ENCODE measurements at places on chromosomes 1 and 21.

DNA sequence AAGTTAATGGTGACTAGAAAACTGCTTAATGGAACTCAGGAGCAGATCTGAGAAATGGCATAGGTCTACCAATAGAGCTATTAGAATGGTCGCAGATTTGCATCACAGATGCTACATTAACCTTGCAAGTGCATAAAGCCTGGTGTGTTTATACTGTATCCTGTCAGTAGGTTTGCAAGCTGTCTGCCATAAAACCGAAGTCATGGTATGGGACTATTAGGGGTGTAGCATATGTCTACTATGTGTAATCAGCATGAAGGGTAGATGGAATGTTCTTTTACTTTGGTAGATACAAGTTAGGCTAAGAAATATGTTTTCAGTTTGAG, 574.2 kb upstream of the ADGRL2 start:
- no peak for DNase-seq

DNA sequence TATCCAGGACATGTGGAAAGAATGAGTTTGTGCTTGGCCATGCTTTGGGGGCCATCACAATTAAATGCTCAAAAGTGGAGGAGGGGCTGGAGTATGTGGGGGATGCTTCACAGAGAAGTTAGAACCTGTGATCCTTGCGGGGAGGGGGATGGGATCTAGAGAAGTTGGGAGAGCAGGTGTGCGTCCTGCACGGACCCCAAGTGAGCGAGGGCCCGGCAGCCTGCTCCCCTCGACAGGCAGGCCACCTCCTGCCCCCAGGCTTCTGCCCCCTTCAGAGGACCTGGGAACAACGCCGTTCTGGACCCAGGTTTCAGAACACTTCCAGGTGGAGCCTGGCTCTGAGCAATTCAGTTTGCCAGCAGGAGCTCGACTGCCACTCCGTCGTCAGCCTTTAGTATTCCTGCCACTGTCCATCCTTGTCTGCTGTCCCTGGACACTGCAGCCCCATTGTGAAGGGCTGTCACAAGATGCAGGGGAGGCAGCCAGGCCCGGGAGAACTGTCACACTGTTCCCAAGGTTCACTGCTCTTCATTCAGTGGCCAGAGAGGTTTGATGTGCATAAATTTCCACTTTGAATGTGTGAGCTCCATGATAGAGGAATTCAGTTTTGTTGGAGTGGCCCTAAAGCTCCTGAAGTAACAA, 112.2 kb downstream of the DHRS3 start:
- no peak for DNase-seq

GRCh38 chr1:235919833-235920441, 53.2 kb upstream of the LYST start:
- DNase-seq: no peak

GRCh38 chr1:178048426-178048825, 45.5 kb upstream of the RASAL2 start:
- no peak for DNase-seq

DNA sequence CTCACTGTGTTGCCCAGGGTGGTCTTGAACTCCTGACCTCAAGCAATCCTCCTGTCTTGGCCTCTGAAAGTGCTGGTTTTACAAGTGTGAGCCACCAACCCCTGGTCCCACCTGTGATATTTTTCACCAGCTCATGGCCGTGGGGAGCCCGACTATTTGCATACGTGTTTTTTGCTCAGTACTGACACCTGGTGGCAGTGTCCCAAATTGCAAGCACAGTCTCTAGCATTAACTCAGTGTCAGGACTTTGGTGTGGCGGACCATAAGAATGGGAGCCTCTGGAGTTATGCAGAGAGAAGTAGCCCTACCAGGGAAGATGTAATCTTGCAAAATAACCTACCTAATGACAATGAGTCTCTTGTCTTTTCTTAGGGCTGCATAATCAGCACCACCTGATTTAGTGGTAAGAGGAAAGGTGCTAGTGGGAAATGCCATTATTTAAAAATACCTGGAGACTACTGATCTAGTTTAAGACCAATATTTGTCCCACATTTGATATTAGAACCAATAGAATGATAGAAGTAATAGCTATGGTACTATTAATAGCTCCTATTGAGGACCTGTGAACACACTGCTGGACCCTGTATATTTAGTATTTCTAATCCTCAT, 305.4 kb downstream of the DISC1 start:
- no peak for DNase-seq

DNA sequence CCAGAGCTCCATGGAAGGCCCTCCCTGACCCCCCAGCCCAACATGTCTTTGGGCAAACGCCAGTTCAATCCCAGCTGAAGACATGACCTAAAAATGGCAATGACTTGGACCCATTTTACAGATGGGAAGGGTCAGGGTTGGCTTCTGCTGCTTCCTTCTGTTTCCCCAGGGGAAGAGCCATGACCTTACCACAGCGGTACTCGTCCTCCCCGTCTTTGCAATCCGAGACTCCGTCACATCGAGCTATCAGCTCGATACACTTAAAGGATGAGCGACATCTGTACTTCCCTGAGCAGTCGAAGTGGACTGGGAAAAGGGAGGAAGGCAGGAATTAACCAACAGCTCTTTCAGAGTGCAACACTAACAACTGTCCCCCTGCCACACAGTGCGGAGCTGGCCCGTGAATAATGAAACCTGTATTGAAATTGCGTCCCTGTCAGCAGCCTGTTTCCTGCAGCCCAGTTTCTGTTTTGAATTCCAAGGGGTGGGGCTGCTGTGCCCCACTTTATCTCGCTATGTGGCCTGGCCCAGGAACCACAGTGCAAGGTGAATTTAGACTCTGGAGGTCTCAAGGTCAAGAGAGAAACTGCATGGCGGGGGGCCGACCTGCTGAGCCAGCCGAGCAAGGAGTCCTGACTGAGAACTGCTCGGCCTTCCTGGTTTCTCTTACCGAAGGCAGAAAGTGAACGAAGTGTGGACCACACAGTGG, 7.0 kb downstream of the TMPRSS3 start:
- DNase-seq: no peak

DNA sequence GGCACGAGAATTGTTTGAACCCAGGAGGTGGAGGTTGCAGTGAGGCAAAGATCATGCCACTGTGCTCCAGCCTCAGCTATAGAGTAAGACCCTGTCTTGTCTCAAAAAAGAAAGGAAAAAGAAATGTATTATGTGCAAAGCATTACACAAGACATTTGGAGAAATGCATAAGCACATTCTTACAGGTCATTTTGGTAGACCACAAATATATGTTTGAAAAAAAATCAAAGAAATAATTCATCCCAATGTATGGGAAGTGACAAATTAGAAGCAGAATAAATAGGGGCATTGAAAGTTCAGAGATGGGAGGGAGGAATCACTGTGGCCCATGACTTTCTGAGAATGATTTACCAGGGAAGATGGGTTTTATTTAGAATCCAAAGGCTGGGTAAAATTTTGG, 283.5 kb upstream of the ADAMTS5 start:
- DNase-seq: no peak

GRCh38 chr1:201350884-201351283, 26.6 kb downstream of the TNNT2 start:
- DNase-seq: no peak

DNA sequence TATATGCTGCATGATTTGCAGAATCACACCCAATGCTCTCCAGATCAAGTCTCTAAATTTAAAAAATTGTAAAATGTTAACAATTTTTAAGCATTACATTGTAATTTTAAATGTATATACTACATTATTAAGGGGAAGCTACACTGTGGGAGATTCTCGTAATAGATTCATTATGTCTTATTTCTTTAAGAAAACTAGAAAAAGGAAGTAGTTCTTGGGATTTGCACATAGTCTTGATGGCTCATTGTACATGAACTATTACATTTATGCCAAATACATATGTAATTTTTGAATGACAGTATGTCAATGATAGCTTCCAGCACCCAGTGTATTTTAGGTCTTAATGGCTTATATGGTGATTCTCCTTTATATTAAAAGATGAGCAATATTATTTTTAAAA, 250.3 kb downstream of the PTPRC start:
- DNase-seq: no peak

GRCh38 chr1:156488566-156489165, 11.9 kb downstream of the MEF2D start:
- DNase-seq: no peak

GRCh38 chr1:187151555-187151954, 322.8 kb downstream of the PLA2G4A start:
- no peak for DNase-seq
